ENCODE measurements at places on chromosomes 3 and 15.

DNA sequence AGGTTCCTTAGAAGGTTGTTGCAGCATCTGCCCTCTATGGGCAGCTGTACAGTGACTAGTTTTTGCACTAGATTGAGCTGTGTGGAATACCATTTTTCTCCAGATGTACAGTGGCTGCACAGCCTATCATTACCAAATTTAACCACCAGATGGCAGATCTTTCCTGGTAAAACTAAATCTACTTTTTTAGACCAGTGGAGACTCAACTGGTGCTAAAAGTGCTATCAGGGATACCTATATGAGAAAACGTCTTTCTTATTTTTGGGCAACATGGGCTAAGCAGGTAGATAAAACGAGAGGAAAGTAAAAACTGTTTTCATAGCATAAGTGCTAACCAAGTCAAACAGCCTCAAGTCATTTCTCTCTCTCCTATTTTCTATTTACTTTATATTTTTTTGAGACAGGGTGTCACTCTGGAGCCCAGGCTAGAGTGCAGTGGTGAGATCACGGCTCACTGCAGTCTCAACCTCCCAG, 21.2 kb downstream of the IGSF10 start:
- peak; percentile 76 for DNase-seq

GRCh38 chr15:100438570-100438969, 90.2 kb downstream of the CERS3 start:
- peak; percentile 28 for DNase-seq

- no peak for DNase-seq
These were observed 375.8 kb upstream of the ARPP21 start for GRCh38 chr3:35263477-35263876.

DNA sequence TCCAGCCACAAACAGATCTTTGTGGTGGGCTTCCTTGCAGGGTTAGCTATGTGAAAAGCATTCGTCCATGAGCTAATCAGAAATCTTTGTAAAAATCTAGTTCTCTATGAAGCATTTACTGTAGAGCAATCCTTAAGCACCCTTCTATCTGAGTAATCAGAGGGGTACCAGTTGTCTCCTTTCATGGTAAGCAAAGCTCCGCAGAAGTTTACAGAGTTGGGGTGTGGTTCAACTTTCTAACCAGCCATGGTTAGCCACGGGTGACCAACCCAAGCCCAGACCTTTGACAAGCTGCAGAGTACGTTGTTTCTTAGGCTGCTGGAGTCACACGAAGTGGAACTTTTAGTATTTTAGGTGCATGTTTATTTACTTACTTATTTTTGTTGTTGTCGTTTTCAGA, 77.4 kb downstream of the FLNB start:
- DNase-seq, result no peak

GRCh38 chr15:41967506-41968206, 4.7 kb downstream of the EHD4 start:
- peak; percentile 40 for DNase-seq

DNA sequence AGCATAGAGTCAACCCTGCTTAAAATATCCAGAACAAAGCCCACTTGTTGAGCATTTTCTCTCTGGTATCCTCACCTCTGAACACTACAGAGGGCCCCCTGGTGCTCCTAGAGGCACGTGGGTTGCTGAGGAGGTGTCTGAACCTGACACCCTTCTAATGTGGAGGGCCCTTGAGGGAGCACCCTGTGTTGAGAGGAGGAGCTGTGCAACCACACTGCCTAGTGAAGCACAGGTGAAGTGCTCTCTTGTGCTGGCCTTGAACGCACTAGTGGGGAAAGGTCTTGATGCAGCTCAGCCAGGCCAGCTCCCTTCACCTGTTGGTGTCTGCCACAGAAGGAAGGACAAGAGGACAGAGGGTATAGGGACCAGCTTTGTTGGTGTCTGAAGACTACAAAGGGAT, 51.9 kb downstream of the CCK start:
- DNase-seq, result no peak

DNA sequence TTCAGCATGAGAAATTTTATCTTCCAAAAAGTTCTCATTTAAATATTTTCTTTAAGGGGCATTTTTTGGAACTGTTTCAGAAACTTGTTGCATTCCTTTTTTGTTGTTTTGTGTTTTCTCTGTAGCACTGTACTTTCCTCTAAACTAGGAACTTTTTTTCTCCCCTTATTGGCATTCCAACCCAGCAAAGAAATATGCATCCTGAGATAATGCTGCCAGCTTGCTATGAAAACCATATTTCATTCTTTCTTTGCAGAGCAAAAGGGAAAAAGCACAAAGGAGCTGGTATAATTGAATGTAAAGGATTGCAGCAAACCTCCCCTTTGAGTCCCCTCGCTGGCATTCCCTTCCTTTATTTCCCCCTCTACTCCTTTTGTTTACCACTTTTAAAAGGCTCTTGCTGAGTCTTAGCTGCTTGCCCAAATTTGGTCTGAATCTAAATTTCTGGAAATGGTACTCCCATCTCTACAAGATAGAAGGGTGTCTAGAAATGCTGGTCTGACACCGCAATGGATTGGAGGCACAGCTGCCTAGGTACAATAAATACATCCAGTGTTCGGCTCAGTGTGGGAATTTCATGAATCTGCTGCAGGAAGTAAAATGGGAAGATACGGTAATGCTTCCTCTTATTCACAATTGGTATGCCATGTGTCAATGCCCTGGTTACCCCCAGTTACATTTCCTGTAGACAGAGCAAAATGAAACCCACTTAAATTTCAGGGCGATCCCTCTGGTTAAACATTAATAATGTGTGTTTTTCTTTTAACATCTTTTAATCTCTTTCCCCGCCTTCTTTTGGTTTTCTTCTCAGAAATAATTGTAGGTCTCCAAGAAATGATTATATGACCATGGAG, 156.6 kb downstream of the MEIS2 start:
- DNase-seq, result no peak

Measured in tibial nerve (tissue), 4 donors.